Fibroblast of lung (primary cell): ENCODE measurements at places on chromosomes 3 and 15. TPM values are rescaled to one million over a fixed set of nuclear protein-coding genes. Genes with fewer than 3 reads are reported as not detected.

Gene GOLGA6A
- under 0.01 TPM in 1 of 2 replicates, not detected in the other for total RNA-seq

Gene COL6A5
- total RNA-seq: under 0.01 and 0.66 TPM in 2 replicates

Gene GABRR3
- total RNA-seq: not detected in 2 replicates

Gene COL8A1
- 24.7 and 85.4 TPM in 2 replicates for total RNA-seq

Gene INSYN1
- total RNA-seq: 1.2 and 1.3 TPM in 2 replicates
